ENCODE measurements at places on chromosomes 2 and 18.

- no peak for DNase-seq
Observed at GRCh38 chr2:6370753-6371551, 494.8 kb downstream of the CMPK2 start.

GRCh38 chr18:513826-514530 lies 13.5 kb upstream of the COLEC12 start:
- no peak for DNase-seq

DNA sequence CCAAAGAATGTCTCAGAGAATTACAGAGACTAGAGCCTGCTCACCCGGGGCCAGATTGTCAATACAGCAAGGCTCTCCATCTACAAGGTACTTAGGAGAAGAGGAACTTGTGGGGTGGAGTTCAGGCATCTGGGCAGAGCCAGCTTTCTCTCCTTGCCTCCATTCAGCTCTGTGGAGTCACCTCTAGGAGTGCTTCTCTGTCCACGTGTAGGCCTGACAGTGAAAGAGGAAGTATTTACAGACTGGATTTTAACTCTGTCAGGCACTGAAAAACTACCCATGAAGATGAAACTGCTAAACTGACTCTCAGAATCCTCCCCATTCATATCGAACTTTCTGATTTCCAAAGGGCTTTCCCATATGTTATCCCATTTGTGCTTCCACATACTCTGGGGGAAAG lies 315.6 kb downstream of the SETBP1 start:
- DNase-seq = no peak

- no peak for DNase-seq
Observed at GRCh38 chr2:29962922-29963321, 41.5 kb upstream of the ALK start.

DNA sequence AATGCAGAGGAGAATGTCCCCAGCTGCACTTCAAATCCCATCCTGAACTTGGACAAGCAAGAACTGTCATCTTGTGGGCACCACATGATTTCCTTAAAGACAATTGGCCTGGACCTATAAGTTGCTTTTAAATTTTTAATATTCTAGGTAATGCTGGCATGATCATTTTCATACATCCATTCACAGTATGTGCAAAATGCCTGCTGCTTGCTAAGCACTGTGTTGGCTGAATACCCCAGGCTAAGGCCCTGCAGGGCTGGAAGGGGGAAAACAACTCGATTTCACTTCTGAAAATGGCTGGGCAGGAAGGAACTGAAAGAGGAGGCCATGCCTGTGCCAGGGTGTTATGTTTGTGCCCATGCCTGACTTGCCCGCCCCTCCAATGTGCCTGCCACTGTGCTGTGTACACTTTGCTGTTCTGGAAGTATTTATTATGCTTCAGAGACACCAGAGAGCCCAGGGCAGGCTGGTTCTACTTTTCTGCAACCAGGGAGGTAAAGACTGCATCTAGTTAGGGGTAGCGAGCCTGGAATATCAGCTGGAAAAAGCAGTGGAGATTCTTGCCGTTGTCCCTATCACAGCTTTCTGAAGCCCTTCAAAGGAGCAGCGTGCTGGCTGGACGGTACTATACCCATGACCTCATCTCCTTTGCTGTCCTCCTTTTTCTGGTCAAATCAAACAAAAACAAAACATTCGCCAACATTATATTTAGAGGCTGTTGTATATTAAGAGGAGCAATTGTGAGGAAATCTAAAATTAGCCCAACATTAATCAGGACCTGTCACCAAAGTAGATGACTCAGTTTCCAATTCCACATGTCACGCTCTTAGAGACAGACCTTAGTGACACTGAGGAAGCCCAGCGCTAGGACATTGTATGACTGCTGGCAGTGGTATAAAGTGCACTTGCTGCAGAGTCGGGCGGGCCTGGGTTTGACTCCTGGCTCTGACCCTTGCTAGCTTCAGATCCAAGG lies 158.1 kb downstream of the DDX1 start:
- no peak for DNase-seq

Data from A172 (cell line).